ENCODE measurements at places on chromosomes 1 and 21.

DNA sequence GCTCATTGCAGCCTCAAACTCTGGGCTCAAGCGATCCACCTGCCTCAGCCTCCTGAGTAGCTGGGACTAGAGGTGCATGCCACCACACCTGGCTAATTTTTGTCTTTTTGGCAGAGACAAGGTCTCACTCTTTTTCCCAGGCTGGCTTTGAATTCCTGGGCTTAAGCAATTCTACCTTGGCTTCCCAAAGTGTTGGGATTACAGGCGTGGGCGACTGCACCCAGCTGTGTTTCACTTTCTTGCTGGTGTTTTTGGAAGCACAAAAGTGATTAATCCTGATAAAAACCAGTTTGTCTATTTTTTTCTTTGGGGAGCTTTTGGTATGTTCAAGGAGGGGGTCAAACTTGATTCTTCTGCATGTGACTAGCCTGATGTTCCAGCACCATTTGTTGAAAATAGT lies 19.3 kb downstream of the RNF11 start:
- no peak for DNase-seq

- no peak for DNase-seq
Observed at GRCh38 chr21:44576025-44576420, 2.5 kb downstream of the KRTAP10-4 start.

GRCh38 chr1:108114033-108114599 lies 86.0 kb downstream of the SLC25A24 start:
- no peak for DNase-seq

DNA sequence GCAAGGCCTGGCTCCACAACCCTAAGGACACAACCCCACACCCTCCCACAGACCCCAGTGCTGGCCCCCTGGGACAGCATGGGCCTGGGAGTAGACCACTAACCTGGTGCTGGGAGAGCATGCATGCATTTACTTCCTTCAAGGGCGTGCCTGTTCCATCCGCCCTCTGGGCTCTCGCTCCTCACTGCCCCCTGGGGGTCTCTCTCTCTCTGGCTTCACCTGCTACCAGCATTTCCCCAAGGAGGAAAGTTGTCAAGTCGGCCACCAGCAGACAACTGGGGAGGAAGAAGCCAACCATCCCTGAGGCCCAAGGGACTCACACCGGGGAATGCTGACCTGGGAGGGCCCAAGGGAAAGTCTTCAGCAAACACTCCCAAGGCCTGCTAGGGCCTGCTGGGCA lies 6.5 kb downstream of the LRP8 start:
- no peak for DNase-seq

DNA sequence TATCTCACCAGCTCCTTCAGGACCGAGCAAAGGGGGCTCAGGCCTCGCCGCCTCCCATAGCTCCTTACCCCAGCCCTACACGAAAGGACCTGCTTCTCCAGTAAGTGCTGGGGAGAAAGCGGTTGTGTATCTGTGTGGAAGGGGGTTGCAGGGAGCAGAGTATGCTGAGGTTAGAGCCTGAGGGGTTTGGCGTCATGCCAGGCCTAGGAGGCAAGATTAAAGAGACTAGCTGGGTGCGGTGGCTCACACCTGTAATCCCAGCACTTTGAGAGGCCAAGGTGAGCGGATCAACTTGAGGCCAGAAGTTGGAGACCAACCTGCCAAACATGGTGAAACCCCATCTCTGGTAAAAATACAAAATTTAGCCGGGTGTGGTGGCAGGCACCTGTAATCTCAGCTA lies 14.1 kb upstream of the RASSF5 start:
- DNase-seq = no peak

DNA sequence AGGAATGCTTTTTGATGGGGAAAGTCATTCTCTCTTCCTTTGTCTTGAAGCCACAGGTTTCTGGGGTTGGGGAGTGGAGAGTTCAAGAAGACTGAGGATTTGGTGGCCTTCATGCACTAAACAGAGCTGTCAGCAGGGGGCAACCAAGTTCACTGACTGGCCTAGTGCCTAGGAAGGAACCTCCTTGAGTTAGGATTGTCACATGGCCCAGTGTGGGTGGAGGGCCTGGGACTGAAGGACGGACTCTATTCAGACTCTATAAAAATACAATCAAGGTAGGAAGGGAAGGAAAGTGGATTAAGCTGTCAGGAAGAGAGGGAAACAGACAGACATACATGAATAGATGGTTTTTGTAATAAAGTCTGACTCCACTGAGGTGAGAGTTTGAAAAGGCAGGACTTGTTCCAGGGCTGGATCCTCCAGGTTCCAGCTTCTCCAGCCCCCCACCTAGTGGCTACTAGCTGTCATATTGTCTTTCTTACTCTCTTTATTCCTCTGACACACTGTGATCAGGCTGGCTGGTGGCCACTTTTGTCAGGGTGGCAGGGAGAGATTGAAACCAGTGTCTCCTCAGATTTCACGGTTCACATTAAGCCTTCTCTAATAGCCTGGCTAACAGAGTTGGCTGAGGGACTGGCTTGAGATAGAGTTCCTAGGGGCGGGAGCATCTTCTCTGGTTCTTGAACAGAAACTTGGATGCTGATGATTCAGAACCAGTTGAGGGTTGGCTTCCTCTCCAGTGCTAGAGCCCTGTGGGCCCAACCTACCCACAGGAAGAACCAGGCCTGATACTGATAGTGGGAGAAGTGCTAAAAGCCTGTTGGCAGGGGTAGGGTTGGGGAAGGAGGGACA lies 4.1 kb upstream of the SH3BGRL3 start:
- peak; percentile 97 for DNase-seq

DNA sequence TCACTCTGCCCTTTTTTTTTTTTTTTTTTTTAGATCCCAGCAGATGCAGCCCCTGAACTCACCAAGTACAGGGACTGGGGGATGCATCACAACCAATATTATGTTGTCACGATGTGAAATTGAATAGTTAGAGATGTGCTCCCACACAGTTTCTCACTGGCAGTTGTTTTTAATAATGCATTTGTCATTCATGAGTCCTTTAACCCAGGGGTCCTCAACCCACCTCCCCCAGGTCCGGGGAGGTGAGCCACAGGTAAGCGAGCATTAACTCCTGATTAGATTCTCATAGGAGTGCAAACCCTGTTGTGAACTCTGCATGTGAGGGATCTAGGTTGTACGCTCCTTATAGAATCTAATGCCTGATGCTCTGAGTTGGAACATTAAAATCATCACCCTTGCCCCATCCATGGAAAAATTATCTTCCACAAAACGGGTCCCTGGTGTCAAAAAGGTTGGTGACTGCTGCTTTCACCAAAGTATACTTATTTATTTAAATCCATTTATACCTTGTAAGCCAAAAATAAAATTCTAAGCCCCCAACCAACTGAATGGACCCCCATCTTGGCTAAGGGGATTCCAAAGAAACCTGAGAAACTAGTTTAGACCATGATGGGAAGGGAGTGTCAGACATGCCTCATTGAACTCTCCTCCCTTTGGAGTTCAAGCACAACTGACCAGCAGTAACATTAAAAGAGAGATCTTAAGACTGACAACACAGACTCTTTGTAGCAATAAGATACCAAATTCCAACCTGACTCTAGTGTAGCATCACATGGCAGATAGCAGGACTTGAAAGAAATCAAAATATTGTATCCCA lies 119.3 kb upstream of the ATP1A1 start:
- DNase-seq = no peak

GRCh38 chr1:29505532-29506220 lies 269.4 kb downstream of the PTPRU start:
- DNase-seq = no peak

- DNase-seq = no peak
Observed at GRCh38 chr1:8397511-8397910, 79.6 kb downstream of the SLC45A1 start.

GRCh38 chr1:16464917-16465625 lies 24.5 kb downstream of the NECAP2 start:
- DNase-seq = no peak

DNA sequence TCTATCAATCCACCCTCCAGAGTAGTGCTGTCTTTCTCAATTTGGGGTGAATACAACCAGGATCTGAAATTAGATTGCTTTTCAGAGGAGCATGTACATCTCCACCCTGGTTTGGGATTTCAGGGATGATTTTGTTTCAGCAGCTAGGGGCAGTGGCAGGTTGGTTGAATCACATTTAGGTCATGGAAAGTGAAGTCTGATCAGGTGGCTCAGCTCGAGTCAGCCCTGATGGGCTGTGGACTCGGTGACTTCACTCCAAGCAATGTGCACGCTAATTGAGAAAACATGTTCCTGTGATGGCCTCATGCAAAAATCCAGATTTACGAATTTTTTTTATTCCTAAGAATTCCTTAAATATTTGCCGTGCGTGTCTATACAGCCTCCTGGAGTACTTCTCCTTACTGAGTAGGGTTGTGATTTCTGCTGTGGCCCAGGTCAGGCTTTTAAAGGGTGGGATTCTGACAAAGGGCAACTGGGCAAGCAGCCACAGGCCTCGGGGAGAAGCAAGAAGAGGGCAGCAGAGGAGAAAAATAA lies 7.5 kb downstream of the NGF start:
- DNase-seq = peak; percentile 40

DNA sequence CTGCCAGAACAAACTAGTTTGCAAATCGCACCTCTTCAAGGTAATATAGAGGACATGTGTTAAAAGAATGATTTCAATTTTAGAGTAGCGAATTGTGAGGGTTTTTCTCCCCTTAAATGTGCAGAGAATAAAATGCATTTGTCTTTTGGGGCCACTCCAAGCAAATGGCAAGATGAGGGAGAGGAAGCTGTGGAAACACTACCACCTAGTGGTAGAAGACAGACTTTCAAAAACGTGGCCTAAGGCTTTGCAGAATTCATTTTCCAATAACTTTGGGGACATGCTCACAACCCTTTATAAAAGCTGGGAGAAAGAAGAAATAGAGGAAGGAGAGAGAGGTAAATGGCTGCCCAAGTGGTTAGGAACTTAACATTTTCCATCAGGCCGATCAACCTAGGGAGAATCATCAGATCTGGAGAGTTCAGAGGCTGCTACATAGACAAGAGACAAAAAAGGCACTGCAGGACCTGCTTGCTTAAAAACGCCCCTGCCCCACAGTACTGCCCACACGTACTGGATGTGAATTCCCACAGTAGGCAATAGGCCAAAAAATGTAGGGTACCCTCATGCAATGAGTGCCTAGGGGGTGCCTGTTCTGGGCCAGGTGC lies 15.7 kb upstream of the RCAN1 start:
- peak; percentile 51 for DNase-seq

GRCh38 chr1:94321662-94322061 lies 84.3 kb upstream of the ARHGAP29 start:
- no peak for DNase-seq

GRCh38 chr1:225626698-225627097 lies 26.2 kb downstream of the ENAH start:
- peak; percentile 84 for DNase-seq

GRCh38 chr1:11256299-11256698 lies 6.1 kb downstream of the MTOR start:
- DNase-seq = no peak

- no peak for DNase-seq
Observed at GRCh38 chr1:233675446-233675845, 61.5 kb downstream of the KCNK1 start.

GRCh38 chr1:87632232-87632631 lies 303.6 kb downstream of the LMO4 start:
- no peak for DNase-seq

- peak; percentile 52 for DNase-seq
Observed at GRCh38 chr1:47351305-47351704, 17.7 kb downstream of the CMPK1 start.

DNA sequence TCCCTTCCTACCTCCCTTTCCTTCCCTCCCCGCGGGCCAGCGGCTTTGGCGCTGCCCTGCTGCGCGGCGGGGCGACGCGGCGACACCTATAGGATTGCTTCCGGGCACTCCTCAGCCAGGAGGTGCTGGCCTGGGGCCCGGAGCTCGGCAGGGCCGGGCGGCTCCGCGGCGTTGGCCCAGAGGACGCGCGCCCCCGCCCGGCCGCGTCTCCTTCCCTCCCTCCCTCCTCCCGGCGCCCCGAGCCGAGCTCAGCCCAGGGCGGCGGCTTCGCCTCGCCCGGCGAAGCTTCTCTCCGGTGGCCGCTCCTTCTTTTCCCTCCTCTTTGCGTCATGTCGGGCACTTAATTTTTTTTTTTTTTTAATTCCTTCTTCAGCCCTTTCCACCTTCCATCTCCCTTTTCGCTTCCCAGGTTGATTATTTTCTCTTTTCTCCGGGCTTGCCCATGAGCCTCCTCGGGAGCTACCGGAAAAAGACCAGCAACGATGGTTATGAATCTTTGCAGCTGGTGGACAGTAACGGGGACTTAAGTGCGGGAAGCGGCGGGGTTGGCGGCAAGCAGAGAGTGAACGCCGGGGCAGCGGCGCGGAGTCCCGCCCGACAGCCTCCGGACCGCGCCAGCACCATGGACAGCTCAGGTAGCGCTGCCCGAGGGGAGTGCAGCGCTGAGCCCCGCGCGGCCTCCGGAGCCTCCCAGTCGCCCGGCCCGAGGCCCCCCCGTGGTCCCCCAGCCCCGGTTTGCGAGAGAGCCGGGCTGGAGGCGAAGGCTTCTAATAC lies at the start of gene DNAJC6:
TSS of gene DNAJC6 (plus strand) at position 240 of the 774 bp plus-strand sequence. CDS start at position 443, 203 bp downstream.
- peak; percentile 29 for DNase-seq

GRCh38 chr21:15852146-15852545 lies 122.4 kb downstream of the USP25 start:
- DNase-seq = no peak

GRCh38 chr1:245770156-245770555 lies 615.4 kb downstream of the KIF26B start:
- no peak for DNase-seq

- no peak for DNase-seq
Observed at GRCh38 chr21:36697851-36698384, 997 bp upstream of the SIM2 start.

DNA sequence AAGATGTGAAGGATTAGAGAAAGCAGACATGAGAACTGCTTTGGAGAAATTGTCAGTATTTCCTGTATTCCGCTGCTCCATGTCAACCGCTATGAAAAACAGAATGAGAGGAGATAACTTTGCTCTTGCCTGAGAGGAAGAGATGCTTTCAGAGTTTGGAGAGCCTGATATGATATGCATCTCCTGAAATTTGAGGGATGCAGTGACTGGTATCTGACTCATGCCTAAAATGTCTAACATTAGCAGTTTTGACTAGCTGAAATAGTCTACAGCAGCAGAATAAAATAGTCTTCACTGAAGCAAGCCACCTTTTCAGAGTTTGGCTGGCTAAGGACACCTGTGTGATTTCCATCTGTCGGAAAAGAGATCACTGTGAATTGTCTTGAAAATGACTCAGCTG lies 165.8 kb upstream of the LRRC7 start:
- no peak for DNase-seq

- no peak for DNase-seq
Observed at GRCh38 chr1:218588540-218589172, 243.5 kb downstream of the TGFB2 start.
